Airway epithelial cell (primary cell): ENCODE measurements at places on chromosomes 6 and 20. TPM values are rescaled to one million over a fixed set of nuclear protein-coding genes. Genes with fewer than 3 reads are reported as not detected.

EPPIN gene
- not detected in 2 replicates for total RNA-seq

IRF4 gene
- not detected in 2 replicates for total RNA-seq

BPIFB4 gene
- total RNA-seq, result not detected in 2 replicates

LAMA4 gene
- total RNA-seq, result 1.7 and 2.9 TPM in 2 replicates

BPIFB3 gene
- total RNA-seq, result not detected in 2 replicates

SLC25A27 gene
- total RNA-seq, result 3.1 TPM in 2 replicates

C6orf58 gene
- total RNA-seq, result not detected in 2 replicates

LRRN4 gene
- 0.14 TPM in 1 of 2 replicates, not detected in the other for total RNA-seq

IP6K3 gene
- total RNA-seq, result 0.07 TPM in 1 of 2 replicates, not detected in the other

CST5 gene
- not detected in 2 replicates for total RNA-seq

MMP24 gene
- not detected in 2 replicates for total RNA-seq

DNAH8 gene
- total RNA-seq, result not detected in 2 replicates

FERMT1 gene
- 26.7 and 37.3 TPM in 2 replicates for total RNA-seq

CBLN4 gene
- not detected in 2 replicates for total RNA-seq

GTSF1L gene
- total RNA-seq, result not detected in 2 replicates

EEF1A1 gene
- total RNA-seq, result 9,123 and 9,446 TPM in 2 replicates

BPIFB2 gene
- total RNA-seq, result not detected in 2 replicates

SLC26A8 gene
- not detected in 2 replicates for total RNA-seq

ARMC2 gene
- total RNA-seq, result 0.56 and 1.7 TPM in 2 replicates

MYL9 gene
- 4.8 and 5.4 TPM in 2 replicates for total RNA-seq

RBM24 gene
- total RNA-seq, result 0.70 and 1.9 TPM in 2 replicates

STMND1 gene
- total RNA-seq, result not detected in 2 replicates

SEMG1 gene
- total RNA-seq, result not detected in 2 replicates

ZFP57 gene
- total RNA-seq, result 0.42 and 1.3 TPM in 2 replicates

SHLD1 gene
- 1.3 and 2.4 TPM in 2 replicates for total RNA-seq

LHFPL5 gene
- total RNA-seq, result 0.21 TPM in 1 of 2 replicates, not detected in the other

SNAP91 gene
- total RNA-seq, result not detected in 2 replicates

PROKR2 gene
- total RNA-seq, result not detected in 2 replicates

BEND6 gene
- 0.23 and 0.28 TPM in 2 replicates for total RNA-seq
